Epithelial cell of alveolus of lung (primary cell): ENCODE measurements at places on chromosomes 6 and 20. TPM values are rescaled to one million over a fixed set of nuclear protein-coding genes. Genes with fewer than 3 reads are reported as not detected.

Gene TREM2
- not detected in 2 replicates for total RNA-seq

Gene RSPH4A
- total RNA-seq: 0.40 TPM in 1 of 2 replicates, not detected in the other

Gene BPIFB1
- total RNA-seq: not detected in 2 replicates

Gene PLAGL2
- total RNA-seq: 5.0 and 6.3 TPM in 2 replicates

Gene TP53TG5
- not detected in 2 replicates for total RNA-seq

Gene BHLHE23
- total RNA-seq: not detected in 2 replicates

Gene PHF20
- 26.5 and 39.3 TPM in 2 replicates for total RNA-seq

Gene TAGAP
- total RNA-seq: 0.13 TPM in 1 of 2 replicates, not detected in the other

Gene THBD
- total RNA-seq: 6.5 and 156 TPM in 2 replicates

Gene IL20RA
- 0.26 and 2.9 TPM in 2 replicates for total RNA-seq

Gene HTR1E
- not detected in 2 replicates for total RNA-seq

Gene ARFGEF3
- 0.08 and 0.39 TPM in 2 replicates for total RNA-seq

Gene LINC00237
- not detected in 2 replicates for total RNA-seq

Gene ZNF341
- total RNA-seq: 0.88 and 2.8 TPM in 2 replicates

Gene FBXO30
- 8.0 and 13.4 TPM in 2 replicates for total RNA-seq

Gene FLRT3
- total RNA-seq: 4.8 and 7.7 TPM in 2 replicates

Gene VARS1
- total RNA-seq: 44.4 and 93.2 TPM in 2 replicates

Gene KCNK15
- total RNA-seq: not detected in 2 replicates

Gene CSNK2B
- total RNA-seq: 297 and 307 TPM in 2 replicates

Gene MAP3K7
- 22.8 and 24.0 TPM in 2 replicates for total RNA-seq

Gene TULP4
- total RNA-seq: 42.7 and 50.6 TPM in 2 replicates
